Hematopoietic multipotent progenitor cell treated with erythropoietin and hydrocortisone succinate and interleukin-3 and kit ligand, for 15 days (in vitro differentiated cells): ENCODE measurements at places on chromosomes 4 and X.

DNA sequence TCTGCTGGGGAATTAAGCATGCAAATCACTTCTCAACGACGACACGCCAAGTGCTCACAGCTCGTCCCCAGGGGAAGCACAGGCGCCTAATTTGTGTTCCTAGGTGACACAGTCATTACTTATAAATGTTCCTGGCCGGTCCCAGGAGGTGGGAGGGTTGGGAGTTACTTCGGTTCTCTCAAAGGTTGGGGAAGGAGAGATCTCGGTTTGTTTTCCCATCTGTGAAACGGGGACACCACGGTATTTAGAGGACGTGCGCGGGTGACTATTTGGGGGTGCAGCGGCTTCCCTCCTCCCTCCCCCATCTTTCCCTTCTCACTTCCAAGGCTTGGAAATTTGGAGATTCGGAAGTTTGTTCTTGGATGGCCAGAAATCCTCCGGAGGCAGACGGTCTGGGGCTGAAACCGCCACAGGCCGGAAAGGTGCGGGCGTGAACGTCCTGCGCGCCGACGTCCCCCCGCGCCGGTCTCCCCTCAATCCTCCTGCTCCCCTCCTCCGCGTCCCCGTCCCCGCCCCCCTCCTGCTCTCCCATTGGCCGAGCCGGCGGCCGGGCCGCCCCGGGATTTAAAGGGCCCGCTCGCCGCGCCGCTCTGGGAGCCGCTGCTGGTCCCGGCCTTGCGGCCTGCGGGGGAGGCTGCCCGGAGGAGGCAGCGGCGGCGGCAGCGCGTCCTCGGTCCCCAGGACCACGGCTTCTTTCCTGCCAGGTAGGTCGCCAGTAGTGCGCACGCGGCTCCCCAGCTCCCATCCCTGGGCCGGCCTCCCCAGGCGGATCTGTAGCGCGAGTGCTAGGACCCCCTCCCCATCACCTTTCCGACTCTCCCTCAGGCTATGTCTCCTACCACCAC is at the start of gene PORCN:
PORCN (plus strand) TSS at position 593 of the 845 bp plus-strand sequence. CDS start 829 bp downstream, outside the sequence.
- peak; percentile 60 for DNase-seq

GRCh38 chr4:1907848-1908525 is 36.8 kb downstream of the NSD2 start:
- DNase-seq: no peak

DNA sequence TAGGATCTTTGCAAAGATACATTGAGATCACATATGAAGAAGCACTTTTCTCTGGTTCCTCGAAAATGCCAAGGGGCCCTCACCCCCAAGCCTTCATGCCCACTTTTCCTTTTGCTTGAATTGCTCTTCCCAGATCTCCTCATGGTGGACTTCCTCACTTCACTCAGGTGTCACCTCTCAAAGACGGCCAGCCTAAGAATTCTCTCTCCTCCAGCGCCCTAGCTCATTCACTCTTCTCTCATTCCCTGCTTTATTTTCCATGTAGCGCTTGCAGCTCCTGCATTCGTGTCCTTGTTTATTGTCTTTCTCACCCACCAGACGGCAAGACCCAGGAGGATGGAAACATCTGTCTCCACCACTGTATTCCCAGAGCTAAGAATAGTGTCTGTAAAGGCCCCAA is 32.9 kb downstream of the CCKAR start:
- no peak for DNase-seq

GRCh38 chr4:115866364-115866896 is 753.0 kb upstream of the NDST4 start:
- DNase-seq: no peak

DNA sequence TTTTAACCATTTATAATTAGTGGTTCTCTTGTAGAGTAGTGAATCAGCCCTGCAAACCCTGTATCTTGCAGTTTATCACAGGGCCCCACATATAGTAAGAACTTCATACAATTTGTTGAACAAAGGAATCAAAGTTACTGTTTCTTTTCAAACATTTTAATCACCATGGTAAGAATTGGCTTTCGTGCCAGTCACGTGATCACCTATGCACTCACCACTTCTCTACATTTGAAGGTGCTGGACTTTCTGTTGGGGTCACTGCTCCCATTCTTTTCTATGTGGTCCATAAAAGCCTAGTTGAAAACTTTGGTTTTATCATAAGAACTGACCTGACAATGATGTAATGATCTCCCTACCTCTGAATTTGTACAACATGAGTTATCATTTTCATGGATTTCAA is 426.4 kb upstream of the CPEB2 start:
- DNase-seq: no peak

DNA sequence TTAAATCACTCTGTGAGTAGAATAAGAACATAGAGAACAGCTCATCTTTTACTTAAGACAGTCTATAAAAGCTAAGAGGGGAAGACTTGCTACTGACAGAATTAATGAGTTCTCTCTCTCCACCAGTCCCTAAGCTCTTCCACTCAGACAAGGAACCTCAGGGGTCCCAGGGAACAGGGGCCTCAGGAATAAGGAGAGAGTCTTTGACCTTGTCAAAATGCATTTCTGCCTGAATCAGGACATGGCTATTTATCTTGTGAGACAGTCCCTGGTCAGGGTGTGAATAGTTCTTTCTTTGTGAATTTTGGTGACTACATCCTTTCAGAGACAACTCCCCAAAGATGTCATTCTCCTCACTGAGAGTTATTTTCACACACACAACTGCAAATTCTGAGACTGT is 218.7 kb upstream of the HS3ST1 start:
- DNase-seq: no peak

DNA sequence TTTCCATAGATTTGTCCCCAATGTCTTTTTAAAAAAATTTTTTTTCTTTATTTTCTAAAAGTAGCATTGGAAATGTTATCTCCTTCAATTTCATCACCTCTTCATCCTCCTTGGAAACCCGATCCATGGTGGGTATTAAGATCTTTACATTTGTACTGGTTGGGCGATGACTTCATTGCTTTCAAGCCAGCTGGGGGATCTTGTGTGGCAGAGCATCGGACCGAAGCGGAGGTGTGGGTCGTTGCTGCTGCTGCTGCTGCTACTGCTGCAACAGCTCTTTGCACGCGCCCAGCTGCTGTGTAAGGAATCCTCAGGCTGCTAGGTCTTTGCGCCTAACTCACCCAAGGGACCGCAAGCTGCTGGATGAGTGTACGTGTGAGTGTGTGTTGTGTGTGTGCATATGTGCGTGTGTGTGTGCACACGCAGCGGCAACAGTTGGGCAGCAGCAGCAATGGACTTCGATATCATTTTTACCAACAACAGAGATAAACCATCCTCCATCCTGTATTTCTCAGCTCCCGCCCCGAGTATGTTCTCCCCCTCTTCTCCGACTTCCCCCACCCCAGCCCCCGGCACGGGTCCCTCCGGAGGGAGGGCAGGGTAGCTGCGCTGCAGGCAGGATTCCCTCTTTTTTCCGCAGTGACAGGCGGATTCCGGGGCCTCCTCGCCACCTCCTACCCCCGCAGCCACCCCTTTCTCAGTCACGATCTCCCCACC is 768 bp upstream of the CDKL5 start:
- no peak for DNase-seq

GRCh38 chrX:46117234-46117633 is 428.0 kb downstream of the ZNF674 start:
- no peak for DNase-seq

DNA sequence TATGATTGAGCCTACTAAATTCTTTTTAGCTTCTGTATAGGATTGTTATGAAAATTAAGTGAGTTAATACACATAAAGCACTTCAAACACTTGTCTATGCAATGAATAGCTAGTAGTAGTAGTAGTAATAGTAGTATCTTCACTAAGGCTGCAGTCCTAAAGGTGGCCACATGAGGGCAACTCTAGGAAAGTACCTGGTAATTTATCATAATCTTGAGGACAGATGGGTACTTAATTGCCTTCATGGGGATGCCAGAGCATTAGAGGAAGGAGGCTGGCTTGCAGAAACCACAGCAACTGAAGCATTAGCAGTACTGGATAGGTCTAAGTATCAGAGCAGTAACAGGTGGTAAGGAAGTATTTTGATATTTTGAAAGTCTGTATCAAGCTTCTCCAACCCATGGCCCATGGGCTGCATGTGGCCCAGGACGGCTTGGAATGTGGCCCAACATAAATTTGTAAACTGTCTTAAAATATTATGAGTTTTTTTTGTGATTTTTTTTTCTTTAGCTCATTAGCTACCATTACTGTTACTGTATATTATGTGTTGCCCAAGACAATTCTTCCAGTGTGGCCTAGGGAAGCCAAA is 17.3 kb downstream of the NIPAL1 start:
- peak; percentile 18 for DNase-seq

DNA sequence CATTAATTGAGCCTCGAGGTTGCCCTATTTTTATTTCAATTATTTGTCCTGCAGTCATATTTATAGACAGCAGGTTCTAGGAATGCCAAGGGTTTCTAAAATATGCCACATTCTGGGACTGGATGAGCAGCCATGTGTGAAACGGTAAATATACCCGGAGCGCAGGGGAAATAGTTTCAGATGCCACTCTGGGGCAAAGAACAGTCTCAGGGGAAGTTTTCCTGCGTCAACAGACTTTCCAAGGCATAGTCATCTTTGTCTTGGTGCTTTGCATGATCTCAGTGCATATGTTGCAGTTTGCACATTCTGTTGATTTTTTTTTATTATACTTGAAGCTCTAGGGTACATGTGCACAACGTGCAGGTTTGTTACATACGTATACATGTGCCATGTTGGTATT is 71.0 kb downstream of the GPAT3 start:
- DNase-seq: no peak

GRCh38 chr4:183445097-183445428 is 627 bp downstream of the CDKN2AIP start:
- peak; percentile 29 for DNase-seq

DNA sequence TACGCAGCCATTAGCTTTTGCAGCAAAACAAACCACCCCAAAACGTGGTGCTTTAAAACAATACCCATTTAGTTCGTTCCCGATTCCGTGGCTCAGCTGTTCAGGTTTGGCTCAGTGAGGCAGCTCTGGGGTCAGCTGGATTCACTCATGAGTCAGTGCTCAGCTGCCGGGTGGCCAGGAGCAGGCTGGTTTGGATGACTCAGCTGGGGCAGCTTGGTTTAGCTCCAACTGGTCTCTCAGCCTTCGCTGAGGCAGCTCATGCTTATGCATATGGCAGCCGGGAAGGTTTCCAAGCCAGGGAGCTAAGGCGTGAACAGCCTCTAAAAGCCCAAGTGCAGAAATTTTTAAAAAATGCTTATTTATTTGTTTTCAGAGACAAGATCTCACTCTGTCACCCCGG is 13.3 kb upstream of the CD99 start:
- DNase-seq: no peak
